Activated CD8-positive, alpha-beta T cell treated with anti-CD3 and anti-CD28 coated beads, Interleukin-2, amount 10 ng/mL, durations not matched to agents 7 days and 5 days (primary cell): ENCODE measurements at places on chromosomes 7 and 10. TPM values are rescaled to one million over a fixed set of nuclear protein-coding genes. Genes with fewer than 3 reads are reported as not detected.
A peak's percentile ranks its signal among the peaks of the same experiment; 100 is the strongest.

GRCh38 chr10:78338717-78339116 lies 305.1 kb downstream of the RPS24 start:
- no peaks in the 10 kb centered on the region for H3K36me3 ChIP-seq
- H3K4me3 ChIP-seq, result no peak overlapping the region
- peaks cover 2% of the 10 kb centered on the region for H3K27me3 ChIP-seq
- no peak overlapping the region for H3K27ac ChIP-seq

GRCh38 chr10:66778351-66778750 lies 147.5 kb upstream of the LRRTM3 start:
- H3K27ac ChIP-seq, result no peak overlapping the region
- H3K27me3 ChIP-seq, result no peaks in the 10 kb centered on the region
- no peak for DNase-seq
- no peak overlapping the region for H3K4me3 ChIP-seq
- H3K36me3 ChIP-seq, result no peaks in the 10 kb centered on the region
- H3K4me1 ChIP-seq, result no peaks in the 10 kb centered on the region

GRCh38 chr10:103781329-103782061 lies 73.9 kb downstream of the SH3PXD2A start:
- peaks cover 28% of the 10 kb centered on the region for H3K27me3 ChIP-seq
- H3K36me3 ChIP-seq, result no peaks in the 10 kb centered on the region
- H3K4me1 ChIP-seq, result peaks cover 14% of the 10 kb centered on the region
- no peak overlapping the region for H3K4me3 ChIP-seq
- DNase-seq, result no peak

Gene CPA2
- not detected for total RNA-seq

Gene GOLGA7B
- 10.4 TPM for total RNA-seq

Gene HYAL4
- not detected for total RNA-seq

- no peak overlapping the region for H3K4me3 ChIP-seq
- H3K27ac ChIP-seq, result no peak overlapping the region
- no peaks in the 10 kb centered on the region for H3K4me1 ChIP-seq
These were observed 188.2 kb downstream of the LRMDA start for GRCh38 chr10:75619635-75620034.

Gene RASA4B
- 21.1 TPM for total RNA-seq

Gene CPSF4
- 64.0 TPM for total RNA-seq

Gene INA
- total RNA-seq, result not detected

Gene ASB13
- total RNA-seq, result 4.4 TPM

Gene OPN4
- total RNA-seq, result not detected

- no peaks in the 10 kb centered on the region for H3K4me1 ChIP-seq
- peaks cover 39% of the 10 kb centered on the region for H3K27me3 ChIP-seq
- DNase-seq, result no peak
- H3K27ac ChIP-seq, result no peak overlapping the region
- no peak overlapping the region for H3K4me3 ChIP-seq
These were observed 55.0 kb downstream of the RAMP3 start for GRCh38 chr7:45212606-45213005.

- H3K27ac ChIP-seq, result no peak overlapping the region
- no peaks in the 10 kb centered on the region for H3K27me3 ChIP-seq
- no peak overlapping the region for H3K4me3 ChIP-seq
- no peak for DNase-seq
These were observed 6.3 kb upstream of the NSMCE4A start for GRCh38 chr10:121981346-121981745.

GRCh38 chr7:22612776-22613175 lies 112.8 kb upstream of the STEAP1B start:
- DNase-seq, result no peak
- peaks cover 8% of the 10 kb centered on the region for H3K36me3 ChIP-seq
- no peak overlapping the region for H3K4me3 ChIP-seq
- no peak overlapping the region for H3K27ac ChIP-seq

DNA sequence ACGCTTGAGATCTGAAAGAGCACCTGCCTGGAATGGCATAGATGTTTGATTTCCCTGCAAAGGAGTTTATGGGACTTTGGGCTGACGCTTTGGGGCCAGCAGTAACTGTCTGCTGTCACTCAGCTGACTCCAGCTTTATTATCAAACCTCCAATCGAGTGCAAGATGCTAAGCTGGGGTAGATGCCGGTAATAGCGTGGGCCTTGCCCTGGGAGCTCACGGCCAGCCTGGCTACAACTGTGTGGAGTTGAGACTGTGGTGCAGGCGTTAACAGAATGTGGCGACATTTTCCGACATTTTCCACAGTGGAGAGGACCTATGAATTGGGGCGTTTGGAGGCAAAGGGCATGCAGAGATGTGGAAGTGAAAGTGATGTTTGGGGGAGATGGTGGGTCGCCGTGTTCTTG lies 1.3 kb downstream of the CHST12 start:
- peaks cover 37% of the 10 kb centered on the region for H3K36me3 ChIP-seq
- peak overlapping the region; percentile 93 for H3K27ac ChIP-seq

Gene UCN3
- not detected for total RNA-seq
